ENCODE measurements at places on chromosomes 12 and 14.

DNA sequence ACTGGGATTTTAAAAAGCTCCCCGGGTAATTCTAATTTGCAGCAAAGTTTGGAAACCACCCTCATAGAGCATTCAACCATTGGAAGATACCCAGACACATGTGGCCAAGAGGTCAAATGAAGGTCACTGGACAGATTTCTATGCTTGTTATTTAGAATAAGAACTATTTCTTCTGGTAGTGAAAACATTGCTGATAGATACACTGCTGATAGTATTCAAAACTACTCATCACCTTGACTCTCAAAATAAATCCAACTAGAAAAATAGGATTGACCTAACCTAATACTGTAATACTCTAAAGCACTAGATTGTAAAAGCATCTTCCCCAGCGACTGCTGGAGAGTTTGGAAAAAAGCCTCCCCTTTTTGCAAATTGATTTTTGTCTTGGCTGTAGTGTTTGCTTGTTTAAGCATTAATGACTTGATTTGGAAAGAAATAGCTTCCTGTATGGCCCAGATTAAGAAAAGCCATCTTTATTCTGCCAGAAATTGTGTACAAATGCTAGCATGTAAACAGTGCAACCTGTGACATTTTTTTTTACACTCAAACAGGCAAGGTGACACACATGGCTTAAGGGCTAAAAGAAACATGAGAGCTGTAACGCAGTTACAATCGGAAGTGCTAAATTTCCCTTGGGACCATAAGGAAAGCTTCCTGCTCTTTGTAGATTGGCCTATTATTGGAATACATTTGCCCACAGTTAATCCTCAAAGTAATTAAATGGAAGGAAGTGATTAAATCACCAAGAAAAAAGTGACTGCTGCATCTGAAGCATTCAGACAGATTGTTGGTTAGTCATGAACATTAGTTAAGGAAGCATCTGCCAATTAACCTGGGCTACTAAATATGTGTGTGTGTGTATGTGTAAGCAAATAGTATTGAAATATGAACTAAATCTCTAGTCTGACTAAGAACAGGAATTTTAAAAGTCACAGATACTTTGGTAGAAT, 356.5 kb upstream of the ATP2B1 start:
- DNase-seq: peak; percentile 31

- DNase-seq: no peak
Observed at GRCh38 chr12:52436828-52437474, 2.8 kb upstream of the KRT75 start.

- no peak for DNase-seq
Observed at GRCh38 chr12:18589316-18589715, 148.5 kb downstream of the PLCZ1 start.

- no peak for DNase-seq
Observed at GRCh38 chr12:67925552-67925951, 63.7 kb upstream of the IFNG-AS1 start.
